ENCODE measurements at places on chromosomes 3 and 15.

GRCh38 chr15:57401546-57401945, 25.2 kb downstream of the CGNL1 start:
- DNase-seq = no peak

DNA sequence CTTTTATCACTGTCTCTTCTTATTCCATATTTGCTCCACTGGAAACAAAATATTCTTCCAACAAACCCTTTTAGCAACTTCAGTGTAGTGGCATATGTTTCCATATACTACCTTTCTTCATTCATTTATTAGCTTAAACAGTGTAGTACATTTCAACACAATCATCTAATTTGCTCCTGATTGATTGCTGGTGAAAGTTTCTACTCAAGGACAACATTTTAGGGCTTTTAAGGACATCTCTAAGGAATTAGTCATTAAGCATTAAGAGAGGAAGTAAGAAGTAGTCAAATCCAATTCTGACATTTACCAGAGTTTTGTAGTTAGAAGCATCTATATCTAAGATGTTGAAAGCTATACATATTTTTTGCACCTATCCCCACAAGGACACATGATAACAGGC, 55.8 kb downstream of the RSRC1 start:
- DNase-seq = peak; percentile 12

GRCh38 chr3:188165596-188165995, 11.6 kb downstream of the LPP start:
- DNase-seq = no peak

GRCh38 chr3:70726096-70726938, 413.9 kb upstream of the MDFIC2 start:
- no peak for DNase-seq

DNA sequence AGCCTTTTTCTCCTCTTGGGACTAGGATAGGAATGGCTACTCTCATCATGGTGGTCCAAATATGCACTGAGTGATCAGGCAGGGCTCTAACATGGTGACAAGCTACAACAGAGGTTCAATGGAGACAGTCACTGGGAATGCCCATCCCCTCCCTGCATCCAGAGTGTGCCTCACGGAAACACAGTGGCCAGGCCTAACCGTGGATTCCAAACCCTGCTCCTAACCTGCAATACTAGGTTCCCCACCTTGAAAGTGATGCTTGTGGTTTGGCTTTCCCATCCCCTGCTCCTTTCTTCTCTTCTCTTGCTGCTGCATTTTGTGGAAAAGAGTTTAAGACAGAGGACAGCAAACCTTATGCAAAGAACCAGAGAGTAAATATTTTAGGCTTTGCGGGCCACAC, 75.0 kb upstream of the ABHD17C start:
- no peak for DNase-seq

DNA sequence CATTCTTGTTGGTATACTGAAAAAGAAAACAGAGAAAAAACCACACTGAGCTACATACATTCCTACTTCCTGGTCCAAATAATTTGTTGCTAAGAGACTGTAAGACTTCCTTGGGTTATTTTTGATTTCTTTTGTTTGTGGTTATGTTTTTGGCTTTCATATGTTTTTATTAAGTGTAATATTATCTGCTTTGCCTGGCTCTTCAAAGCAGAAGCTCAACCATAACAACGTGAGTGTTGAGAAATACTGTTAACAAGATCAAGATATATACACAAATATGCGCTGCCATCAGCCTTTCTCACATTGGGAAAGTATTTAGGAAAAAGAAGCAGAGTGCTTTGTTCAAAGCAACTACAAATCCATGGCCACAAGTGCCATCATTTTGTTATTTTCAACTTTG, 556.2 kb upstream of the CBLB start:
- DNase-seq = peak; percentile 87

- peak; percentile 58 for DNase-seq
Observed at GRCh38 chr15:68372291-68372811, 59.6 kb downstream of the ITGA11 start.

- no peak for DNase-seq
Observed at GRCh38 chr3:9797196-9797945, 4.5 kb downstream of the ARPC4 start.

- no peak for DNase-seq
Observed at GRCh38 chr3:154275292-154275691, 49.0 kb downstream of the DHX36 start.

DNA sequence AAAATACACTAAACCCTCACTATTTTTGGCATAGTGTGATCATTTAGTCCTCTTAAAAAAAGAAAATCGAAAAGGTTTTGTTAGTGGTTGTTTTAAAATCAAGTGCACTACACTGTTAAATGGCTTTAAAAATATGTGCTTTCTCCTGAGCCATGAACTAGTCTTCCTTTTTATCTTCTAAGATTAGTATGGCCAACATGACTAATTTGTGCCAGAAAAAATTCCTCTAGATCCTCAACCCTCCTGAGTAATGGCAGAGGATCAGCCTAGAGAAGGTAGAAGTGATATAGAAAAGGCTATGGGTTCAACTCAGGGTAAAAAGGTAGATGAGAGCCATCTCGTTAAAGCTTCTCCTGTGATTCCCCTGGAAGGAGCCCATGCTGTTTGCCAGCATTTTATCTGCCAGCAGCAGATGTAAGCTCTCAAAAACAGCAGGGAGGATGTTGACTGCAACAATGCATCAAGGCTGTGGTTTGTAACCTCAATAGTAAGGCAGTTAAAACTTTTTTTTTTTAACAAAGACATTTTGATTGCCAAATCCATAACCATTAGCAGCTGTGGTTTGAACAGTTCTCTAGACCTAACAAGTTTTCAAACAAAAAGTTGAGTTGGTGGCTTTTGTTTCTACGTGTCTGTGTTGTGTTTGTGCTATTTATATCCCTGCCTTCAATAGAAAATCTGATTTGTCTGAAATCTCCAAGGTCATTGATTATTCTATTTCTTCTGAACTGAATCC, 30.2 kb upstream of the ZNF609 start:
- DNase-seq = peak; percentile 97

- no peak for DNase-seq
Observed at GRCh38 chr15:57948351-57949289, 116.9 kb downstream of the ALDH1A2 start.

GRCh38 chr3:67228136-67228535, 230.0 kb downstream of the KBTBD8 start:
- no peak for DNase-seq

DNA sequence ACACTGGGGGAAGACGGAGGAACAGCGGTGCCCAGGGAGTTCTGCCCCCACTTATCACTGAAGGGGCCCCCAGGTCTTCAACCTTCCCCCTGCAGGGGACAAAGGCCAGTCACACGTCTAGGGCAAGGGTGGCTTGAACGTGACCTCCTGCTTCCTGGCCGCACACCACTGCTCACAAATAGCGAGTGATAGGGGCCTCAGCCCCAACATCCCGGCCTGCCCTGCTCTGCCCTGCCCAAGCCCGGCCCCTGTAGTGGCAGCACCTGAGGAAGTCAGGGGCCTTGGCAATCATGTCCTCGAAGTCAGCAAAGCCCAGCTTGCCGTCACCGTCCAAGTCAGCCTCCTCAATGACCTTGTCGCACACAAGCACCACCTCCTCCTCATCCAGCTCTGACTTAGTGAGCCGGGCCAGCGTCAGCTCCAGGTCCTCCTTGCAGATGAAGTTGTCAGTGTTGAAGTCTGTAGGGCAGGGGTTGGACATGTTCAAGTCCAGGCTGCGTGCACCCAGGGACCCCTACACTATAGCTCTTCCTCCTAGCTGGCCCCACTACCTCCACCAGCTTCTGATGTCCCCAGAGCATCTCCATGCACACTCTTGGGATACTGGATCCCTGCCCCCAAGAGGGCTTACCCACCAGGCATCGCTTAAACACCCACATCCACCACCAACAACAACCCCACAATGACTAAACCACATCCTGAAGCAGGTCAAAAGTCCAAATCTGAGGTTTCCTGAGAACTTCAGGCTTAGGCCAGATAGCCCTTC, 13.3 kb downstream of the SH2D7 start:
- peak; percentile 36 for DNase-seq

DNA sequence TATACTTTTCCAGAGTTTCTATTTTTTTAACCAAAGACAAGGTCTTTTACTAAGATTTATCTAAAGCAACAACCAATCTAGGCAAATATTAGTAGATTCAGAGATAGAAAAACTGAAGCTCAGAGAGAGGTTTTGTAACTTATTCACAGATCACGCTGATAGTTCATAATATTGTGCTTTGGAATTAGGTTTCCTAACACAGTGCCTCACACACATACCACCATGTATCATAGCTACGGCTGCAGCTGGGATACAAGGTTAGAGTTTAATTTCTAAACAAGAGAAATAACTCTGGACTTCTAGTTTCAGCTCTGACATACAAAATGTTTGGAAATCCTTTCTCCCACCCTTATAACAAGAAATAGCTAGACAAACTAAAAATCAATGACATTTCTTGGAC, 565.7 kb downstream of the PYDC2 start:
- no peak for DNase-seq

DNA sequence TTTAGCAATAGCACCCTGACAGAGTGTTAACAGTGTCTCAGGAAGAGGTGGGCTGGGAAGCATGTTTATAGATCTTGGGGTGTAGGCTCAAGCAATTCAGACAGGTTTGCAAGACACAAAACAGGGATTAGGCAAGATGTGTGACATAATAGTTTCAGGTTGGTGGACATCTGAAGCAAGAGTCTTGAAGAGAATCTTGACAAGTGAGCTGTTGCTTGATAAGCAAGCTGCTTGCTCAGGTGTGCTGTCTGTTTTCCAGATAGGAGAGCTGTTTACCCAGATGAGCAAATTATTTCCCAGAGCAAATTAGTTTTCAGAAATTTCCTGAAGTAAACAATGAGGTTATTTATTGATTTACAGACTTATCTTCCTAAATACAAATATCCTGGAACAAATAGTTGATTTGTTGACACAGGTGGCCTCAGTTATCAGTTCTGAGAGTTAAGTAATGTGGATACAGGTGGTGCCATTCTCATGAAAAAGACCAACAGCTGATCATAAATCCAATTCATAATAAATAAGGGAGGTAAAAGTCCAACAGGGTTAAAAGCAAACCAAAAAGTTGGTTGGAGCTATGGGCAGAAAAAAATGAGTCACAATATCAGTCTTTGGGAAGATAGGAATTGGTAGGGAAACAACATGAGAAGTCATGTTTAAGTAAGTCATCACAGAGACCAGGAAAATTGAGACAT, 437.3 kb downstream of the TBL1XR1 start:
- DNase-seq = no peak

DNA sequence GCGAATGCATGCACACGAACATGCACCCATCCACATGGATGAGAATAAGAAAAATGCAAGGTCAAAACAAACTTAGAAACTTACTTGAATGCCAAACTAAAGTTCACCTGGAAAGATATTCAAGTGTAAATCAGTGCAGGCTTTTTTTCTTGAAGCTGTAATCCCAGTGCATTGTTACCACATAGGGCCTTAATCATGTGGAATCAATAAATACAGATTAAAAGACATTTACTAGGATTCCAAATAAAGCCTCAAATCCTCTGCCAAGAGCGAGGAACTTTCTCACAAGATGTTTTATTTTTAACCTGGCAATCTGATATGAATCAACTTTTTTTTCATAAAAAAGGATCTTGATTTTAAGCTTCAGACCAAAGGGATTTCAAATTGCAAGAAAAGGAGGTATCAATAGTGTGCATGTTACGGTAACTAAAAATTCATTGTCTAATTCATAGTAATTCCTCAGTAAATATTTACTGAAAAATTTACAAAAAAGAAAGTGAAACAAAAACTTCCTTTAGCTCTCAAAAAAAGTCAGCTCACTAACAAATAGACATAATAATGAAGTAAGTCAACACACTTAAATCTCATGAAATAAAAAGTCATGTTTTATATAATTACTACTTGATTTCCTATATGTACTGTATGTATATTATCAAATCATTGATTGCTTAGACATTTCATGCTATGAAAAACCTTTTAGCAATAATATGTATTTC, 978.6 kb downstream of the PLOD2 start:
- no peak for DNase-seq

- DNase-seq = peak; percentile 14
Observed at GRCh38 chr3:133038731-133039375, 662 bp downstream of the TMEM108 start.

GRCh38 chr3:111823341-111823855, 35.7 kb upstream of the PHLDB2 start:
- peak; percentile 5 for DNase-seq

DNA sequence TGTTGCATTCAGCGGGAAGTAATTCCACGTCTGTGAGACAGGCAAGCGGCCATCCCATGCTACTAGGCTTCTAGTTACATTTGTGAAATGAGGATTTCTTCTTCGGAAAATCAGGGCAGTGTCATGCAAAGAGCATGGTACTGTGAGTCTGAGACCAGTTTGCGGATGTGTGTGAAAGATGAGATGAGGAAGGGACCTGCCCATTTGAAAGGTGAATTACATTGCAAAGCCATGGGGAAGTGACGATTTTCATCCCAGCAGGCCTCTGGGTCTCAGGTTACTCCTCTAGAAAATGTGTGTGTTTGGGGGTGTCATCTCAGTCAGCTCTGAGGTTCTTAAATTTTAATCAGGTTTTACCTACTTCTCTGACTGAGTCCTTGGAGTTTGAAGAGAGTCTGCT, 16.1 kb downstream of the TLE3 start:
- no peak for DNase-seq

- no peak for DNase-seq
Observed at GRCh38 chr3:62677926-62678325, 197.3 kb downstream of the CADPS start.

DNA sequence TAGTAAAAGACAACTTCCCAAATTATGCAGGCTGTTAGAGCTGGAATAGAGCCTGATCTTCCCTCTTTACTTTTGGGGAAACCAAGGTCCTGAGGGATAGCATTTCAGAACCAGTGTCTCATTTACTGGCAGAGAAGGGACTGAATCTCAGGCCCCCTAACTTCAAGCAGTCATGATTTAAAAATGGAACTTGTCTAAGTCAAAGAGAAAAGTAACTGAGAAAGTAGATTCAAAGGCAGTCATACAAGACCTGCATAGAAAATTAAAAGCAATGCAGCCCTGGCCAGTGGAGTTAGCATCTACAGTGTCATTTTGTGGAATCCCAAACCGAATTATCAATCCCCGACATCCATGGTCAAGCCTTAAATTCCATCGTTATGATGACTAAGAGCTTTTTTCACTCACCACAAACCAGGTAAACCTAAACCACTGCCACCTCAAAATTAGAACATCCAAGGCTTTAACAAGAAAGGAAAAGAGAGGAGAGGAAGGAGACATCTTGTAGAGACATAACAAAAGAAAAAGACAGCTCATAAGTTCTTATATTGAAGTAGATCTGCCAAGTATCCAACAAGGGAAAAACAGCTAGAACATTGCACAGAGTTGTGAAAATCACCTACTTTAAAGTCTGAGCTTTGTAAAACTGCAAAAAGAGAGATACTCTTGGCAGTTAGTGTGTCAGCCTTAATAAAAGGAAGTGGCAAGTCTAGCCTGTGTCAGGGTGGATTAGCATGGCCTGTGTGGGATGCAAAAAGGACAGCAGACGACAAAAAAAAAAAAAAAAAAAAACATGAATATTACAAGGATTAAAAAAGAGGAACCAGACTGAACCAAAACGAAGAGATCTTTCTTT, 54.1 kb upstream of the CCR2 start:
- DNase-seq = no peak

GRCh38 chr3:159322322-159322939, 520.6 kb downstream of the MFSD1 start:
- peak; percentile 52 for DNase-seq

- no peak for DNase-seq
Observed at GRCh38 chr15:90200534-90201129, 498 bp upstream of the SEMA4B start.

All from cardiac muscle cell (in vitro differentiated cells and primary cell).